ENCODE measurements at places on chromosomes 5 and 9.

DNA sequence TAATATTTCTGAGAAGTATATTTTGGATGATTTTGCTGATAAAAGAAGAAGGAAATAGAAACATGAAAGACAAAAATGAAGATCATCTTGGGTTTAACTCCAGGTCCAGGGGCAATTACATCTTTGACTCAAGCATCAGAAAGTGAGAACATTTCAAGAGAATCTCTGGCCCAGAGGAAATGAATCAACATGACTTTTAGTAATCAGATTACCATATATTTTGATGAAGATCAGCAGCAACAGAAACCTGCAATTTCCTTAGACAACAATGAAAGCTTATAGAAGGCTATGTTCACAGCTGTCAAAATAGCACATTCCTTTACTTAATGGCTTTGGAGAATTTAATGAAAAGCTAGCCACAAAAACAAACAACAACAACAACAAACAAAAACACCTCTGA lies 638.1 kb downstream of the EFNA5 start:
- no peak for DNase-seq

DNA sequence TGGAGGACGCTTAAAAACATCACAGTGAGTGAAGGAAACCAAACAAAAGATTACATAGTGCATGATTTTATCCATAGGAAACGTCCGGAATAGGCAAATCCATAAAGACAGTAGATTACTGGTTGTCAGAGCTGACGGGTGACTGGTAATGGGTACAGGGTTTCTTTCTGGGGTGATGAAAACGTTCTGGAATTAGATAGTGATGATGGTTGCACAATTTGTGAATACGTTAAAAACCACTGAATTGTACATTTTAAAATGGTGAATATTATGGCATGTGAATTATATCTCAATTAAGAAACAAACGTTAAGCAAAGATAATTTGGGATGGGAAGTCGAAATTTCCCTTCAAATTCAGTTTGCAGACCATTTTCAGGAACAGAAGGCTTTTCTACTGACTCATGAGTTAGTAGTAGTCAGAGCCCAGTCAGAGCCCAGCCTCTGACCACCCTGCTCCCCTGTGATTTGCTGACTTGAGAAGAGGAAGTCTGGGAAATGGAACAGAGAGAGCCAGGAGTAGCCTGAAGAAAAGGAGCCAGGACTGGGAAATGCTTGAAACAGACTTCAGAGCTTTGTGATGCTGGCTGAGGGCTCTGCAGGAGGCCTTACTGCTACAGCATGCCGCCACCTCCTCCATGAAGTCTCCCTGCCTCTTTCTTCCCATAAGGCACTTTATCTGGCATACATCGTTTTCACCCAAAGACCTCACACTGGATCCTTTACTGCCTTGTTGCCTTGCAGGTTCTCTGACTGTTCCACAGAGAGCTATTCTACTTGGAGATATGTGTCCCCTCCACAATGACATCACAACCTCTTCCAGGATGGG lies 46.4 kb upstream of the CTNNA1 start:
- peak; percentile 13 for DNase-seq

DNA sequence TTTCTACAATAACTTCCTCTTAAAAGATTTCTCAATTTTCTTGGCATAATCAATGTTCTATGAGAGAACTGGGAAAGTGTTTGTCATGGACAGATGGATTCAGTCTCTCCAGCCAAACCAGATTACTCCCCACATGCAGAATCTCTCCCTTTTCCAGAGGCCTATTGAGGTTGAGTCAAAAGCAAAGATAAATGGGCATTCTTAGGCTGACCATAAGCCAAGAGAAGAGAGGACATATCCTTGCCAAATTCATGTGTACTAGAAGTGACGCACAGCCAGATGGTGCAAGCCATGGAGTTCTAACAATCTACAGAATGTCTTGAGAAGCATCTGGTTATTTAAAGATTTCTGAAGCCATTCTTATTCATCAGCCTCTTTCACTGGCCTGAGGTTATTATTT lies 2115.0 kb downstream of the MAT2B start:
- DNase-seq = no peak

- DNase-seq = no peak
Measured at GRCh38 chr5:89758146-89758545, 651.4 kb downstream of the CETN3 start.

DNA sequence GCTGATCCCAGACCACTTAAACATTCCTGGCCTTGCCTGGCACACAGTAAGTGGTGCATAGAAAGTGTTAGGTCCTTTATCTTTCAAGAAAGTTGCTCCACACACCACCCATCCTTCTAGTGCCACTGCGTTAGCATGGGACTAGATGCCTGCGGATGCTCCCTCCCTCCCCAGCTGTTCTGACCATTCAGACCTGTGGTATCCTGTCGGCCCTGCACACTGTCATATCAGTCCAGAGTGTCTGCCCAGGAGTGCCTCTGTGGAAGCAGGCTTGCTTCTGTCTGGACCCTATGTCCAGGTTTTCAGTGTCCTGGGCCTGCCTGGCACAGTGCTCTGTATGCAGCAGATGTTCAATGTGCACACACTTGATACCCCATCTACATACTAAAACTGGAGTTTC lies 38.3 kb upstream of the SMU1 start:
- no peak for DNase-seq

- peak; percentile 13 for DNase-seq
Measured at GRCh38 chr5:138282920-138283742, 8.7 kb upstream of the GFRA3 start.

GRCh38 chr5:68151812-68152211 lies 63.7 kb upstream of the PIK3R1 start:
- DNase-seq = no peak

GRCh38 chr9:86613943-86614342 lies 259.7 kb upstream of the TUT7 start:
- DNase-seq = no peak

DNA sequence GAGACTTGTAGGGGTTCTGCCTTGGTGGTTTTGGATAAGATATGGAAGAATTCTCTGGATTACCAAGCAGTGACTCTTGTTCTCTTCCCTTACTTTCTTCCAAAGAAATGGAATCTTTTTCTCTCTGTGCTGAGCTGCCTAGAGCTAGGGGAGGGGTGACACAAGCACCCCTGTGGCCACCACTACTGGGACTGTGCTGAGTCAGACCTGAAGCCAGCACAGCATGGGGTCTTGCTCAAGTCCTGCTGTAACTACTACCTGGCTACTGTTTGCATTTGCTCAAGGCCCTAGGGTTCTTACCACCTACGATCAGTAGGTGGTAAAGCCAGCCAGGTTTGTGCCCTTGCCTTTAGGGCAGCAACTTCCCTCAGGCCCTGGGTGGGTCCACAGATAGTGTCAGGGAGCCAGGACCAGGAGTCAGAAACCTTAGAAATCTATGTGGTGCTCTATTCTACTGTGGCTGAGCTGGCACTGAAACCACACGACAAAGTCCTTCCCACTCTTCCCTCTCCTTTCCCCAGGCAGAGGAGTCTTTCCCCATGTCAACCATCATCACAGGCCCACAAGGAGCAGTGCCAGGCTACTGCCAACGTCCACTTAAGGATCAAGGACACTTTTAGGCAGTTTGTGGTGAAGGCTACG lies 53.8 kb downstream of the SREK1 start:
- DNase-seq = no peak

GRCh38 chr9:101427957-101428655 lies 7.5 kb downstream of the ALDOB start:
- no peak for DNase-seq

GRCh38 chr9:4287886-4288588 lies 11.8 kb downstream of the GLIS3 start:
- DNase-seq = no peak

GRCh38 chr5:15344954-15345353 lies 155.0 kb upstream of the FBXL7 start:
- no peak for DNase-seq

DNA sequence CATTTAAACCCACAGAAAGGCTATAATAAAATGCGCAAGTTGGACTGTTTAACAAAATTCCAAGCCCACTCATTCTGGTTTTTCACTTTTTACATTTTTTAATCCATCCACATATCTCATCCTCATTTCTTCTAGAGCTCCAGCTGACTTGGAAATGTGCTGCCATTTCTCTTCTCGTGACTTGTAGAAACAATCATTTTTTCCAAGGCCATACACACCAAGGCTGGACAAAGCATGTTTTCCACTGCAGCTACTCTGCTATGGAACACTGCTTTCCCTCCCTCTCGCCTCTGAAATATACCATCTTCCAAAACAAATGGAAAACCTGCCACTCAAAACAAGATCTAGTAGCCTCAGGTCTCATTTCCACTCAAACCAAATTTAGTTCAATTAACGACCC lies 141.1 kb downstream of the ESM1 start:
- no peak for DNase-seq

All from Panc1 (cell line).